Activated naive CD8-positive, alpha-beta T cell treated with anti-CD3 and anti-CD28 coated beads, Interleukin-2, amount 10 ng/mL, durations not matched to agents 7 days and 5 days (primary cell): ENCODE measurements at places on chromosomes 16 and 17. TPM values are rescaled to one million over a fixed set of nuclear protein-coding genes. Genes with fewer than 3 reads are reported as not detected.

GRCh38 chr17:32590974-32591373 is 104.2 kb downstream of the CDK5R1 start:
- DNase-seq: no peak

GRCh38 chr16:10332241-10332640 is 53.6 kb upstream of the ATF7IP2 start:
- DNase-seq: no peak

GRCh38 chr16:89484923-89485679 is 5.3 kb downstream of the ANKRD11 start:
- no peak for DNase-seq

The SHBG gene
- not detected for total RNA-seq

The TP53TG3B gene
- total RNA-seq: not detected

The AOC2 gene
- 2.7 TPM for total RNA-seq

The AATK gene
- 1.4 TPM for total RNA-seq

The CRHR1 gene
- not detected for total RNA-seq

DNA sequence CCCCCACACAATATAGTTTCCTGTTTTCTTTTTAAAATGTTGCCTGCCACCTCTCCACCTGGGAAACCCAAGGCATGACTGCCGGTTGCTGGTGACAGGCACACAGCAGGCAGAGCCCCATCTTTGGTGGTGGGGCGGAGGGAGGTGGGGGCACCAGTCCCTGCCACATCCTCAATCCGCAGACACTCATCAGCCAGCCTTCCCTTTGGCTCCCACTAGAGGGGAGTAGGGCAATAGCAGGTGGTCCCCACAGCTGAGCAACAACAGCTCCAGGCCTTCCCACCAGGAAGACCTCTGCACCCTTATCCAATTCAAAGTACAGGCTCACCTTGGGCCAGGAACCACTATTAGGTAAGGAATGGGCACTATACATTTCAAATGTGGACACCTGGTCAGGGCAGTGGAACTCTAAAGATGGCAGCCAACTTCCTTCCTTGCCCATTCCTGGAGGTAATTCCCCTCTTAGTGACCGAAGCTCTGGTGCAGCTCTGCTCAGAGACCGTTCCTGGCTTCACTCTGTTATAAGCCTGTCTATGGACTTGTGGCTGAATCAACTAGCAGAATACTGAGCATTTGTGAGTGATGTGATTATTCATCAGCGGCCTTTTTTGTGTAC is 13.9 kb downstream of the RECQL5 start:
- DNase-seq: no peak

DNA sequence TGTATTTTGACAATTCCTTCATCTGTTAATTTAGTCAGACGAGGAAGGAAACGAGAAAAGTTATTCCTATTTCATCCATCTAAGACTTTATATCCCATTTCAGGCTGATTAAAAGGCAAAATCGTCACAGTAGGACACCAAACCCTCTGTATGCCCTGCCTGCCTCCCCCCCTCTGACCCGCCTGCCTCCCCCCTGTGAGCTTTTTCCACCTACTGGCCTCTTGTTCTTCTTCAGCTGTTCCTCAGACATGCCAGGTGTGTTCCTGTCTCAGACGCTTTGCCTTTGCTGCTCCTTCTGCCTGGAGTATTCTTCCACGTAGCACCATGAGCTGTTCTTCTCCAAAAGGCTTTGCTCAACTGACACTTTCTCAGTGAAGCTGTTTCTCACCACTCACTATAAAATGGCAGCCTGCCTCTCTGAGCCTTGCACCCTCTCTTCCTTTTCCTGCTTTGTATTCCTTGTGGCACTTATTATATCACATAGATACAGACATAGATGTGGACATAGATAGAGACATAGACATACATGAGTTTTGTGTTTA is 723.4 kb downstream of the MAF start:
- DNase-seq: no peak
